ENCODE measurements at places on chromosomes 4 and X.

DNA sequence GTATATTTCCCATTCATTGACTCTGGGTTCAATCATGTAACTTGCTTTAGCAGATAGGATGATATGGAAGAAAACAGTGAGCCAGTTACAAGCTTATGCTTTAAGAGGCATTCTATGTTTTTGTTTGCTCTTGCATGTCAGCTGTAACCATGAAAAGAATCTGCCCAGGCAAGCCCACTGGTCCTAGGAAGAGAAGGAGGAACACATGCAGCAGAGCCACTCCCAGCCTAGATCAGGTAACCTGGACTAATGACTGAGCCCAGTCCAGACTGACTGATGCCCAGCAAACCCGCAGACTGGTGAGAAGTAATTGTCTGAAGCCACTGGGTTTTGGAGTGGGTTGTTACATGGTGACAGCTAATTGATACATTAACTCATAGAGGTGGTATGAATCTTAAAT lies 167.9 kb downstream of the COL4A6 start:
- DNase-seq = peak; percentile 90

GRCh38 chrX:134760650-134761049 lies 102.4 kb upstream of the PLAC1 start:
- peak; percentile 61 for DNase-seq

- no peak for DNase-seq
Measured at GRCh38 chr4:87057835-87058355, 123.1 kb downstream of the AFF1 start.

- DNase-seq = no peak
Measured at GRCh38 chrX:20412871-20413486, 146.3 kb upstream of the RPS6KA3 start.

- no peak for DNase-seq
Measured at GRCh38 chr4:78753091-78753490, 23.1 kb upstream of the BMP2K start.

DNA sequence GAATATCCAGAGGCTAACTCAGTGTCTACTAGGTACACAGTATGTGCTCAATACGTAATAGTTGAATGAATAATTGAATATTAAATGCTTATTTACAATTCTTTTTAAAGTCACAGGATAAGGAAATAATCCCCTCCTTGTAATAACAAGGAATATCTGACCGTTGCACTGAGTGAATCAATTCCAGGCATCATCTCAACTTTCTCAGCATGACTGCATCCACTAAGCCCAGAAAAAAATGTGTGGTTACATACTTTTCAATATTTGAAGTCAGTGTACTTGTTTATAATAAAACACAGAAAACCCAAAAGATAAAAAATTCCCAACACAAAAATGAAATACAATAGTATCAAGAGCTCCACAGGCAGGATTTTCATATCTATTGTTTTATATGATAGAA lies 105.4 kb downstream of the TMEM144 start:
- DNase-seq = no peak

DNA sequence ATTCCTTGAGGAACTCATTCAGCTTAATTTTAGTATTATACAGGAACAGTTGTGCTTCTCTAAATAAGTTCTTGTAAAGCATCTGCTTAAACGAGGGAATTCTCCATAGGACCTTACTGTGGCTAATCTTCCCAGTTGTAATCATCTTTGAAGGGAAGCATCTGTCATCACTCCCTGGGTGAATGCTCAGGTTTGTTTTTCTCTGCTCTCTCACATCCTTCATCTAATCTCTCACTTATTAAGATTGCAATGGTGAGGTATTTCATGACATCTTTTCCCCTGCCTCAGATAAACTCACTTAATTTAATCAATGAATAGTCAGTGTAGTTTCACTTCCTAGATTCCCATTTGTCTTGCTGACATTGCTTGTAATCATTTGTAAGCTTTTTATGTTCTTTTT lies 121.8 kb upstream of the ADAMTS3 start:
- DNase-seq = no peak

DNA sequence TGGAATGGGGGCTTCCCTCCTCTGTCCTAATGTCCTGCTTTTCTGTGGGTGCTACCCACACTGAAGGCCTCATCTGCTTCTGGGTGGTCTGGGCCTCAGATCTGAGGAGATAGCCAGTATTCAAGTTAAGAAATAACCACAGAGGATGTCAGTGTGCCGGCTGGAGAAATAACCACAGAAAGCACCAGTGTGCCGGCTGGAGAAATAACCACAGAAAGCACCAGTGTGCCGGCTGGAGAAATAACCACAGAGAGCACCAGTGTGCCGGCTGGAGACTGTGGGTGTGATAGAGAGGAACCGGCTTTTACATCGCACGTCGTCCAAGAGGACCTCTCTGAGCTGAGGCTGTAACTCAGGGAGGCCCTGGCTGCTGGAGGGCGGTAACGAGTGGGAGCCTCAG lies 65.7 kb upstream of the PSAPL1 start:
- DNase-seq = no peak

- no peak for DNase-seq
Measured at GRCh38 chrX:119359618-119360382, 39.3 kb upstream of the SLC25A43 start.

DNA sequence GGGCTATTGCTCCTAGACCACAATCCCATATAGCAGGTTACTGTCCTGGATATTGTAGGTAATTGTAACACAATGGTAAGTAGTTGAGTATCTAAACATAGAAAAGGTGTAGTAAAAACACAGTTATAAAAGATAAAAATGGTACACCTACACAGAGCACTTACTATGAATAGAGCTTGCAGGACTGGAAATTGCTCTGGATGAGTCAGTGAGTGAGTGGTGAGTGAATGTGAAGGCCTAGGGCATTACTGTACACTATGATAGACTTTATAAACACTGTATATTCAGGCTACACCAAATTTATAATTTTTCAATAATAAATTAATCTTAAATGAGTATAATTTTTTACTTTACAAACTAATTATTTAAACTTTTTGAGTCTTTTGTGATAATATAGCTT lies 425.7 kb downstream of the PABPC4L start:
- peak; percentile 85 for DNase-seq

DNA sequence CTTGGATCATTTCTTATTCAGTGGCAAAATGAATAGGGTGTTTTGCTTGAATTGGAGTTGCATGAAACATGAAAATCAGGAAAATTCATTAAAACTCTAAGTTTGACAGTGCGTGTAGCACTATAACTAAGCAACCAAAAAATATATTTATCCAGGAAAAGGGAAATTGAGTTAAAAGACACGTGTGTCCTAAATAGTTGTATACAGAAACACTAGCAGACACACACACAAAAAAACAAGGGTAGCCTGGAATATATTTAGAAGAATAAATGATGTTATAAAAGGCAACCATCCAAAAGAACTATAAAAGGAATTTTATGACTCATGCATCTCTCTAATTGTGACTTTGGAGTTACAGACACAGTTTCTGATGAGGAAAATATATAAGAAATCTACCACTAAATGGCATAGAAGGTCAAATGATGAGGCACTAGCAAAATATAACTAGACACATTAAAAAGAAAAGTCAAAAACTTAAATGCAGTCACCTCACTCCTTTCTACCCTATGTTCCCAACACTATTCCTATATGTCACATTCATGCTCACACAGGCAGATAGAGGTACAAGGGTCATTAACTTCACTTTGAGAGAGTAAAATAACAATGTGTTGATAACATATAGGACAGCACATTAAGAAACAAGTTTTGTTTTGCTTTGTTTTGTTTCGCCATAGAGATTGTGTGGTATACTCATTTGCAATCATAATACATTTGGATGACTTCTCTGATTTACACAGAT lies 793.6 kb upstream of the INTU start:
- no peak for DNase-seq

DNA sequence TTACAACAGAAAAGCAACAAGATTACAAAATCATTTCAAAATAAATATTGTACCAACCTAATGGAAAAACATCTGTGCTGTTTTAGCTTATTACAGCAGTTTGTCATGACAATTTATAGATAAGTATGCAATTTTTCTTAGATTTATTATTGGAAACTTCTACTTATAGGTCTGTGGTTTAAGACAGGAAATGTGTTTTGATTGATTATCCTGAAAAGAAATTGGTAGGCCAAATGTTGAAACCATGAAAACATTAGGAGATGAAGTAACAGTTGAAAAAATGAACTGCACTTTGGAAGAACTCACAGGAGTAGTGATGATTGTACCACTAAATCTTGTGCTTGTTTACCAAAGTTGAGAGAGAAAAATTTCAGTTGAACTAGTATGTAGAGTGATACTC lies 162.2 kb upstream of the GIMD1 start:
- DNase-seq = no peak

- DNase-seq = no peak
Measured at GRCh38 chr4:76996445-76996844, 46.9 kb downstream of the SEPTIN11 start.

DNA sequence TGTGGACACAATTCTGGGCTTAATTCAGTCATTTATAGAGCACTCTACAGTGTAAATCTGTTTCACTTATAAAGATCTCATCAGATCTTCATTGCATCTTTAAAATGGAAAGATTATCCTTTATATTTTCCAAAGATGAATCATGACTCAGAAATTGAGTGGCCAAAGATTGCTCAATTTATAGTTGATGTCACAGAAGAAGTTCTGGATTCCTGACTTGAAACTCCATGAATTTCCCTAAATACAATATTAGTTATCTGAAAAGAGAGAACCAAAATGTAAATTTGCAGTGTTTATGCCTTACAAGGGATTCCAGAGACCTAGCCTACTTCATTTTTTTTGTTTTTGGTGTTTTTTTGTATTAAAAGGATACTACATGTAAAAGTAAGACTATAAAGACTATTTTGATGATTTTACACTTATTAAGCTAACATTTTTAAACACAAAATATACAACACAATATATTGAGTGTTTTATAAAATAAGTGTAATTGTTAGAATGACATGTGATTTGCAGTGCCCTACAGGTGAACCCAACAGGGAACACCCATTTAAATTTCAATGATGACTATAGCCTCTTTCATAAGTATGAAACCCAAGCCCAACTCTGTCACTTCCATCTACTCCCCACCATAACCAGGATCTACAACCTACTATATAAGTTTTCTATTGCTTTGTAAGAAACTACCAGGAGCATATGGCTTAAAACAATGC lies 183.5 kb downstream of the PCDH7 start:
- DNase-seq = peak; percentile 57

GRCh38 chrX:1623691-1624090 lies 8.8 kb downstream of the ASMT start:
- DNase-seq = no peak

DNA sequence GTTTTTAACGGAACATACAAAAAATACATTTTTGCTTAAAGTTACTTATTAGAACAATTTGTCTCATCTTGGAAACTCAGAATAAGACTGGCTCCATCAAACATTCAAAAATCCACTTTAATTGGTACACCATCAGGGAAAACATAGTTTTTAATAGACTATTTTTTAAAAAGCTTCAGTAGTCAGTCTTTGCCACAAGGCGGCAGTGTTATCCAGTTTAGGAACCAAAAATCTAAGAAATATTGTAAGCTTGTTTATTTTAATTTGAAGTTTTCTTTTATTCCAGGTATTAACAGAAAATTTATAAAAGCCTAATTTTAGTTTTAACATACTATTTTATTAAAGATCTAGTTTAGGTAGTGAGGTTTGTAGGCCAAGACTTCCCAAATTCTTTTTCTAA lies 107.7 kb downstream of the APOOL start:
- DNase-seq = peak; percentile 10

- no peak for DNase-seq
Measured at GRCh38 chr4:39530682-39531081, 3.4 kb upstream of the UGDH start.

DNA sequence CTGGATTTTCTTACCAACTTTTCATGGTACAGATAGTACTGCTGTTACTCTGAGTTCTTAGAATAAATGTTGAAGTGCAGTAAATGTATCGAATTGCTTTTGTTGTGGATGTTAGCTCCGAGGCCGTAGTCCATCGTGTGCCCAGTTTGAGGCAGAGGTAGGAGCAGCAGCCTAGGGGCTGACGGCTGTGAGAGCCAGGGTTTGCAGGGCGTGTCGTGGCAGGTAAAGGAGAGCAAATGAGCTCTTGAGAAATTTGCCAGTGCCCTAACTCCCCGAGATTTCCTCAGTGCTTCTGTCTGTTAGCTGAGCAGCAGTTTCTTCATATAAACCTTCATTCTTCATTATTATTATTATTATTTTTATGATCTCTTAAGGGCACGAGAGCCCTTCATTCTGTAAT lies 21.6 kb downstream of the PRIMPOL start:
- DNase-seq = peak; percentile 86

GRCh38 chrX:22248401-22248800 lies 24.3 kb upstream of the CBLL2 start:
- DNase-seq = no peak

DNA sequence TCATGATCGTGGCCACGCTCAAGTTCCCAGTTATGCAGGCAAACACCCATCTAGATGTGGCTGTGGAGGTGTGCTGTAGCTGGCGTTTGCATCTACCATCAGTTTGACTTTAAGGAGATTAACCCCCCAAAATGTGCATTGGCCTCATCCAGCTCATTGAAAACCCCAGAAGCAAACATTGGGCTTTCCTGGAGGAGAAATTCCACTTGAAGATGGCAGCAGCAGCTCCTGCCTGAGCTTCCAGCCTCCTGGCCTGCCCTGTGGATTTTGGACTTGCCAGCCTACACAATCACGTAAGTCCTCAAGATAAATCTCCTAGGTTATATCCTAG lies 30.2 kb upstream of the SLC25A6 start:
- DNase-seq = no peak

DNA sequence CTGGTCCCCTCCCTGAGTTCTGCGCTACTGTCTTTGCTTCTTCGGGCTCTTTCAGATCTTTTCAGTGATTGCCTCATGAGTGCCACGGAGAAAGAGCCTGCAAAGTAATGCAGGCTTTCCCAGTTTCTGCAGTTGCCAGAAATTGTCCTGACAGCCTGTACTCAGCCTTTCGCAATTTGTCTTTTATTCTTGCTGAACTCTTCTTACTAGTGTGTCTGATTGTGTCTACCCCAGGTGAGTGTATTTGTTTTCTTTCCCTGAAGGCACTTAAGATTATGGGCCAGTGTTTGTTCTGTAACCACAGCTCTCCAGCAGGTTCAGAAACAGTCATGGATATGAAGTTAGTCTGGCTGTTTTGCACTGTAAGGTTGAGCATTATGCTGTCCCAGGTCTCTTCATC lies 47.1 kb downstream of the FAM193A start:
- DNase-seq = peak; percentile 88

- no peak for DNase-seq
Measured at GRCh38 chr4:162498168-162498567, 334.4 kb upstream of the FSTL5 start.

All from epithelial cell of esophagus (primary cell).